ENCODE measurements at places on chromosomes 4 and X. TPM values are rescaled to one million over a fixed set of nuclear protein-coding genes. Genes with fewer than 3 reads are reported as not detected.

The VCX gene
- not detected for total RNA-seq

GRCh38 chrX:131975851-131976250 is 47.3 kb upstream of the STK26 start:
- no peak for DNase-seq
- no peaks in the 10 kb centered on the region for H3K4me1 ChIP-seq
- no peaks in the 10 kb centered on the region for H3K27me3 ChIP-seq
- H3K27ac ChIP-seq, result no peak overlapping the region
- no peaks in the 10 kb centered on the region for H3K36me3 ChIP-seq
- no peak overlapping the region for H3K4me3 ChIP-seq

GRCh38 chrX:47030339-47030738 is 47.9 kb upstream of the RGN start:
- H3K27me3 ChIP-seq, result no peaks in the 10 kb centered on the region
- no peaks in the 10 kb centered on the region for H3K36me3 ChIP-seq
- DNase-seq, result no peak
- no peak overlapping the region for H3K27ac ChIP-seq
- H3K4me3 ChIP-seq, result no peak overlapping the region

- no peaks in the 10 kb centered on the region for H3K27me3 ChIP-seq
- no peak for DNase-seq
- H3K4me1 ChIP-seq, result peaks cover 8% of the 10 kb centered on the region
- peaks cover 41% of the 10 kb centered on the region for H3K36me3 ChIP-seq
- peak overlapping the region; percentile 95 for H3K27ac ChIP-seq
These were observed 930 bp downstream of the ZNF718 start for GRCh38 chr4:125091-125771.

The TMPRSS11B gene
- 327 TPM for total RNA-seq

DNA sequence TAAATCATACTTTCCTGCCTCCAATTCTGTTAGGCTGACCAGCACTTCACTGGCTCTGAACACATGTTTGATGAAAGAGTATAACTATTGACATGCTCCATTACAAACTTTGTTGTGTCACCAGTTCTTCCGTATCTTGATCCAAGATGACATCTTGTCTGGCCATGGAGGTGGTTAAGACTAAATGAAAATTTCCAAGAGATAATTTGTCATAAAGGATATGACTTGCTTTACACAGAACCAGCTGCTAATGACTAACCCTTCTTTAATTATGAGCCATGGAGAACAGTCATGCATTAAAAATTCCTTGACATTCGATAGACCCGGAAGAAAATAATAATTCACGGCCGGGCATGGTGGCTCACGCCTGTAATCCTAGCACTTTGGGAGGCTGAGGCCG is 17.7 kb upstream of the N4BP2 start:
- H3K27me3 ChIP-seq, result no peaks in the 10 kb centered on the region
- H3K36me3 ChIP-seq, result no peaks in the 10 kb centered on the region
- no peak overlapping the region for H3K27ac ChIP-seq
- no peaks in the 10 kb centered on the region for H3K4me1 ChIP-seq
- DNase-seq, result no peak
- no peak overlapping the region for H3K4me3 ChIP-seq

The CLIC2 gene
- 3.0 TPM for total RNA-seq

The SPANXB1 gene
- total RNA-seq, result not detected

The MAGEB17 gene
- total RNA-seq, result not detected

The ADH4 gene
- total RNA-seq, result 1.9 TPM

DNA sequence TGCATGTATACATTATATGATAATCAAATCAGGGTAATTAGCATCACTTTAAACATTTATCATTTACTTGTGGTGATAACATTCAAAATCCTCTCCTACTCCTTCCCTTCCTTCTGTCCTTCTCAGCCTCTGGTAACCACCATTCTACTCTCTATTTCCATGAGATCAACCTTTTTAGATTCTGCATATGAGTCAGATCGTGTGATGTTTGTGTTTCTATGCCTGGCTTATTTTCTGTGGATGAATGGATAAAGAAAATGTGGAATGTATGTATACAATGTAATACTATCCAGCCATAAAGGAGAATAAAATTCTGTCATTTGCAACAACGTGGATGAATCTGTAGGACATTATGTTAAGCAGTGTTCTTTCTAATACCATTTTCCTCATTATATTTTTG is 123.9 kb downstream of the NAA11 start:
- H3K27ac ChIP-seq, result no peak overlapping the region
- H3K27me3 ChIP-seq, result no peaks in the 10 kb centered on the region
- H3K36me3 ChIP-seq, result no peaks in the 10 kb centered on the region

- H3K27me3 ChIP-seq, result no peaks in the 10 kb centered on the region
- H3K36me3 ChIP-seq, result no peaks in the 10 kb centered on the region
- no peak overlapping the region for H3K27ac ChIP-seq
These were observed 27.8 kb downstream of the TCEAL1 start for GRCh38 chrX:103656617-103657016.

- H3K27ac ChIP-seq, result no peak overlapping the region
- no peak overlapping the region for H3K4me3 ChIP-seq
- no peak for DNase-seq
- no peaks in the 10 kb centered on the region for H3K27me3 ChIP-seq
- H3K36me3 ChIP-seq, result no peaks in the 10 kb centered on the region
These were observed 137.1 kb downstream of the AMELX start for GRCh38 chrX:11430271-11430670.

DNA sequence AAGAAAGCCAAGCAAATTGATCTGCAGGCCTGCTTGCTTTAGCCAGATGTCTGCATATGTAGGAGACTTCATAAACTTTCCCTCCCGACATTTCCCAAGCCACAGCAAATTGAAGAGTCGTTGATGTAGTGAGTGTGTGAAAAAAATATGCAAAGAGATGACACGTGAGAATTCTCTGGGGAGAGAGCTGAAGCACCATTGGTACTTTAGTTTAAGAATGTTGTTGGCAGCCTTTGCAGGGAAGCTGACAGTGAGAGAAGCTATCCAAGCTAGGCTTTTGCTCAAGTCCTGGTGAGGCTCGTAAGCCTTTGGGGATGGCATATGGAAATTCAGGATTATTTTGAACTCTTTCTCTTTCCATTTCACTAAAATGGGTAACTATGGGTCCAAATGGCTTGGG is 87.5 kb downstream of the GLRA2 start:
- H3K36me3 ChIP-seq, result no peaks in the 10 kb centered on the region
- no peak overlapping the region for H3K4me3 ChIP-seq
- no peak overlapping the region for H3K27ac ChIP-seq
- DNase-seq, result no peak
- no peaks in the 10 kb centered on the region for H3K4me1 ChIP-seq
- no peaks in the 10 kb centered on the region for H3K27me3 ChIP-seq

The BST1 gene
- 5.7 TPM for total RNA-seq

The ADAMTS3 gene
- not detected for total RNA-seq

GRCh38 chr4:76388160-76388908 is 32.6 kb downstream of the CCDC158 start:
- no peaks in the 10 kb centered on the region for H3K4me1 ChIP-seq
- no peaks in the 10 kb centered on the region for H3K36me3 ChIP-seq
- H3K27me3 ChIP-seq, result no peaks in the 10 kb centered on the region
- DNase-seq, result no peak
- no peak overlapping the region for H3K4me3 ChIP-seq
- H3K27ac ChIP-seq, result no peak overlapping the region

DNA sequence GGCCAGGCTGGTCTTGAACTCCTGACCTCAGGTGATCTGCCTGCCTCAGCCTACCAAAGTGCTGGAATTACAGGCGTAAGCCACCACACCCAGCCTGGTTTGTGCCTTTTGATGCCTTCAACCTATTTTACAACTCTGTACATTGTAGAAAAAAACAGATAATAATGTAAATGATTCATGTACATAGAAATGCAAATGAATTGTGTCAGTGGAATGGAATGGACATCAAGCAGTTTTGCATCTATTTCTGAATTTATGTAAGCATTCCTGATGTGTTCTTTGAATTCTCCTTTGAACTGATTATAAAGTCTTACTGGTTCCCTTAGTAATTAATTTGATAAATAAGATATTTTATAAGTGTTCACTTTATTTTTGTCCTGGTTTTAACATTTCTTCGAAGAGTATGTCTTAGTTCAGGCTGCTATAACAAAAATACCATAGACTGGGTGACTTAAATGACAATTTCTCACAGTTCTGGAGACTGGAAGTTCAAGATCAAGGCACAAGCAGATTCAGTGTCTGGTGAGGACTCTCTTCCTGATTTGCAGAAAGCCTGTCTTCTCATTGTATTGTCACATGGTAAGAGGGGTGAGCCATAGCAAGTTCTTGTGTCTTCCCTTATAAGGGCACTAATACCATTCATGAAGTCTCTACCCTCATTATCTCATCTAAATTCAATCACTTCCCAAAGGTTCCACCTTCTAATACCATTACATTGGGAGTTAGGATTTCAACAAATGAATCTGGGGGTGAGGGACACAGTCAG is 162.2 kb upstream of the S100G start:
- no peak overlapping the region for H3K27ac ChIP-seq
- no peaks in the 10 kb centered on the region for H3K36me3 ChIP-seq
- H3K4me3 ChIP-seq, result no peak overlapping the region
- H3K27me3 ChIP-seq, result no peaks in the 10 kb centered on the region
- no peaks in the 10 kb centered on the region for H3K4me1 ChIP-seq

DNA sequence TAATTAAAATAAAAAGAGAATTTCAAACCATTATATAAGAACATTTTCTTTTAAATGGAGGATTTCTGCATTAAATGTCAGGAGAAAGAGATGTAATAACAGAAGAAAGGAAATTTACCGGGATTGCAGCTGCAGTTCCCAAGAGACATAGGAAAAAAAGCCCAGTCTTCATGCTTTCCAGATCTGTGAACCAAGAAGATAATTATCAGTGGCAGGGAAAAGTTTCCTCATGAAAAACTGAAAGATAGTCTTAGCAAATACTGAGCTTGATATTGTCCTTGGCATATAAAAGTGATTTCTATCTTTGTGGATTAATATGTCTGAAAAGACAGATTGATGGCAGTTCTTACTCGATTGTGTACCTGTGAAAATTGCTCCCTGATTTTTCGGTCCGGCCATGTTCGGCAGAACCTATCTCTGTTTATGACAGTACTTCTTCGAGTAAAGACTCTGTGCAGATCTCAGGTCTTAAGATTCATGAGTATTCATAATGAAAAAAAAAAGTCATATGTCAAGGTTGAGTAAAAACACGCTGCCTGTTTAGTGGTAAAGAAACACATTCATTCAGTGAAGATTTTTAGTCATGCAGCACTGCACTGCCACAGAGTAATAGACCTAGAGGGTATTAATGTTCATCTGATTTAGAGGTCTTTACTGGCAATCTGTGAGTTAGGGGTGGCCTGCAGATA is 29.6 kb downstream of the SPARCL1 start:
- peak overlapping the region; percentile 0 for H3K27ac ChIP-seq
- DNase-seq, result no peak
- H3K4me3 ChIP-seq, result no peak overlapping the region
- peaks cover 32% of the 10 kb centered on the region for H3K4me1 ChIP-seq

DNA sequence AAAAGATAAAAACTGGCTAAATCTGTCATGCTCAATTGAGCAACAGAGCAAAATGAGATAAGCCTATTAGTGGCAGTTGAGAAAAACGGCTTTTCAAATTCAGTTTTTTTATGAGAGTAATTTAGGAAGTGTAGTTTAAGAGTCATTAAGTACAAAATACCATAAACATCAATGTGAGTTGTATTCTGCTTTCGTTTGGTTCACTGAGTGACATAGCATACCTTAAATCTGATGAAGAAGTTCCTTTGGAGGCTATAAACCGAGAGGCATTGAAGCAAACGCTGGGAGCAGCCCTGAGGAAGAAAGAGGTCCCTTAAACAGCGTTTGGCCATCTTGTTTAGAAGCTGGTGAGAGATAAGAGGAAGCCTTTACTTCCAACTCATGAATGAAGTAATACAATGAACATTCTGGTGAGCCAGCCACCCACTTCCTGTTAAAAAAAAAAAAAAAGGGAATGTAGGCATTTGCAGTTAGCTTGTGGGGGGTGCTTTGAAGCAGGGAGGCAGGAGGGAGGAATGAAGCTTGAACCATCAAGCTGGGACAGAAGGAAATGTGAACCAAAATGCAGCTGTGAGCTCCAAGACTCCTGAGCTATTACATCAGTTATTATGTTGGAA is 132.3 kb downstream of the ZNF330 start:
- no peaks in the 10 kb centered on the region for H3K27me3 ChIP-seq
- H3K4me3 ChIP-seq, result no peak overlapping the region
- no peak overlapping the region for H3K27ac ChIP-seq
- H3K36me3 ChIP-seq, result no peaks in the 10 kb centered on the region
- no peaks in the 10 kb centered on the region for H3K4me1 ChIP-seq

DNA sequence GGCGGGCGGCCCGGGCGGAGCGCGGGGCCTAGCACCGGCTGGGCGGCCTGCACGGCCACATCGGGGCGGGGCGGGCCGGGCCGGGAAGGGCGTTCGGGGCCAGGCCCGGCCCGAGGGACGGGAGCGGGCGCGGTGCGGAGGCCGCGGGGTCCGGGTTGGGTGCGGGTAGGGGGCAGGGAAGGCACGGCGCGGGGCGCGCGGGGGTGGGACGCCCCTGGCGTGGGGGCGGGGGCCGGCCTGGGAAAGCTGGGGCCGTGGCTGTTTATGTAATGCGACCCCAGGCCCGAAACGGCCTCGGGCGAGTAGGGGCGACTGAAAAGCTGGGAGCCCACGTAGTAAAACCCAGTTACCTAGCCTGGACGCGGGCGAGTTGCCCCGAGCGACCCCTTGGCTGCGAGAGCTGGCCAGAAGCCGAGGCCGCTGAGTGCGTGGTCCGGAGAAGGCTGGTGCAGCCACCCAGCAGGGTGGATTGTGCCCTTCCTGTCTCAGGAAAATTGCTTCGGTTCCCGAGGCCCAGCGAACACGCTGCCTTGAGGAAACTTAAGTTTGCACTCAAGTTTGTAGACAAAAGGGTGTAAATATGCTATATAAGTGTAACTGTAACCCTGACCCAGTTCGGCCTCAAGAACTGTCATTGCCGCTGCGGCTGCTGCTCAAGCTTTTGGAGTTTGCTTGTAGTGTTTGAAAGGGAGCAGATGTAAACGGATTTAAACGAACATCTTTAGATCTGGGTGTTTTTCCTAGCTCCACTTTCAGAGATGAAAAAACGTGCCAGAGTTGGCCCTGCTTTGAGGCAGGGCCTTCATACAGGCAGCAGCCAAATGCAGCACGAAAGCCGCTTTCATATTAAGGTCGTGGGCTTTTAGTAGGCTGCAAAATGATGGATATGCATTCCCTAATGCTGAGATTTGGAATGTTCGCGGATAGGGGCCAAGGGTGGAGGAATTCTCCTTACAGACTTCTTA is 674 bp downstream of the SEC24B start:
- H3K36me3 ChIP-seq, result no peaks in the 10 kb centered on the region
- H3K4me1 ChIP-seq, result peaks cover 40% of the 10 kb centered on the region
- H3K4me3 ChIP-seq, result peak overlapping the region; percentile 85
- DNase-seq, result no peak
- H3K27me3 ChIP-seq, result no peaks in the 10 kb centered on the region
- peak overlapping the region; percentile 92 for H3K27ac ChIP-seq

DNA sequence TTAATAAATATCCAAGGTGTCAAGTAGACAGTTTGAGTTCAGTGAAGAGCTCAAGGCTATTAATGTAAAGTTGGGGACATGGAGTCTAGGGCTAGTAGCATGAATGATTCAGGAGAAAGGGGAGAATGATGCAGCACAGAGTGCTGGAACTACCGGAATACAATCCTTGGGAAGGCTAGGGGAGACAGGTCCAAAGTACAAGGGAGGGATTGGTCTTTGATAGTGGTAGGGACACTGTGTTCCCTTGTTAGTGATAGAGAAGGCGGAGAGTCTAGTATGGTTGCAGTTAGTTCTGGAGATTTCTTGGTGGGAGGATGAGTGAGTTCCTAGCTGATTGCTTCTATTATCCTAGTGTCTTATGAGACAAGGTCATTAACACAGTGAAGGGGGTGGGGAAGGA is 8.7 kb downstream of the GCNA start:
- H3K27me3 ChIP-seq, result no peaks in the 10 kb centered on the region
- no peaks in the 10 kb centered on the region for H3K36me3 ChIP-seq
- H3K4me3 ChIP-seq, result no peak overlapping the region
- H3K27ac ChIP-seq, result no peak overlapping the region
- no peak for DNase-seq
